ENCODE measurements at places on chromosomes 7 and 10.

DNA sequence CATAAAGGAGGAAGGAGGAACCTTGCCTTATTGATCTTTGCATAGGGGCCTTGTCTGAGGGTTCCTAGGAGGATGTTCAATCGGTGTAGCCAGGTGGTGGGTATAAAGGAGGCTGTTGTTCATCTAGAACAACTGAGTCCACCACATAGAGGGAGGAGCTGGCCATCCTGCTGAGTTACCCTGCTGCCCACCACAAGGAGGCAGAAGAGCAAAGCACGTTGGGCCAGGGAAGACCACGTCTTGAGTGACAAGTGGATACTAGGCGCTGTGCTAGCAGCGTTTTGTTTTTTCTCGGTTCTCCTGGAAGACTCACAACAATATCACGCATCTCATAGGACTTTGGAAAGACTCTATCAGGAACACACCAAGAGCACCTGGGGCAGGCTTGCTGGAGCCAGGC is 20.0 kb downstream of the FOXI2 start:
- DNase-seq: no peak

DNA sequence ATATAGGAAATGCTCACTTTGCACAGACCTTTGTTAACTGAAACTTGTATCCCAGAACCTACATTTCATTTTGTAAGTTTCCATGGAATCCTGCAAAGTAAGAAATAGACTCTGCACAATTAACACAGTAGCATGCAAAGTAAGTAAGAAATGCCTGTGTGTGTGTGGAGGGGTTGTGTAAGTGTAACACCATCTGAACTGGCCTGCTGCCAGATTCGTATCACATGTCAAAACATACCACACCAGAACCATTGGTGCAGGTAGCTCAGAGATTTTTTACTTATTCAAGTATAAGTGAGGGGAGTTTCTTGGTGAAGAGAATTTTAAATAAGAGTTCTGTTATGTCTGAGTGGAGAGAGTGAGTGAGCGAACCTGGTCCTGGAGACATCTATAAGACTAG is 17.9 kb upstream of the DDX21 start:
- no peak for DNase-seq

- no peak for DNase-seq
These were observed 123.0 kb downstream of the GPR85 start for GRCh38 chr7:112963634-112964033.

GRCh38 chr7:81300753-81301152 is 381.9 kb upstream of the SEMA3C start:
- DNase-seq: no peak

- no peak for DNase-seq
These were observed 336.8 kb downstream of the LRRTM3 start for GRCh38 chr10:67262675-67263074.

DNA sequence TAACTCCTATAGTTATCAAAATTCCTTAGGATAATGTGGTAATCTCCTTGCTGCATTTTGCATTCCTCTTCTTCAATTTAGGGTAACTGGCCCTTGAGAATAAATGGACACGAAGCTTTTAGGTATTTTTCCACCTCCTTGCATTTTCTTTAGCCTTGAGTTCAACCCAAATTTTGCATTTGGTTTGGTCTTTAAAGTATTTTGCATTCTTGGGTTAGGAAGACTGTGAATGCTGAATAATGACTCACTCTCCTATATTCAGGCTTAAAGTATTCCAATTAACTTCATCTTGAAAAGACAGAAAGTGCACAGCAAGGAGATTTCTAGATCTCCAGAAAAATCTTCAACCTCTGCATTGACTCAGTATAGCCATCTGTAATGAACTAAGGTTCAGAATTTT is 47.3 kb downstream of the TFPI2 start:
- no peak for DNase-seq

GRCh38 chr10:110349831-110350230 is 45.1 kb upstream of the SMNDC1 start:
- no peak for DNase-seq

DNA sequence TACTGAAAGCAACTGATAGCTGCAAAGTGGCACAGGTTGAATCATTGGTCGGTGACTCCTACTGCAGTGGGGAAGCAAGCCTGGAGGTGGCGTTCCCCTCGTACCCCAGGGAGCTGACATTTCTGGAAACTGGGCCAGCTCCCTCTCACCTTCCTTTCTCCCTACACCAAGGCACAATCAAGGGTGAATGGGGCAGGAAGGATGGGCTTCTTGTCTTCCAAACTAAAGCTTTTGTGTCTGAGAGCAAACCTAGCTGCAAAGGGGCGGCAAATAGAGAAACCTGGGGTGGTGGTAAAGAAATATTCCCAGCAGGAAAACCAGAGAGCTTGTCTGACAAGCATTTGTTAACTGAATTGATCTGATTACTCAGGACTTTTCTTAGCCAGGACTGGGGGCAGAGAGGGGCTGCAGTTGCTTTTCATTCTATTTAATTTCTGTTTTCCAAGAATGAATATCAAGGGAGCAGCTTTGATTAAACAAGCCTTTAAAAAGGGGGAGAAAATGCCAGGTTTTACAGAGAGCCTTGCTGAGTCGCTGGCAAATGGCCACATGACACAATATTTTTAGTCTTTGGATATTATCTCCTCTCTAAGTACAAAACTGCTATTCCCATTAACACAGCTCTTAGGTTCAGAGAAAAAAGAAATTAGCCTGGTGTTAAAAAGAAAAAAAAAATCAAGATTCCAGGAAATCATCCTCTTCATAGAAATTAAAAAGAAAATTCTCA is 27.8 kb downstream of the CDHR3 start:
- no peak for DNase-seq

DNA sequence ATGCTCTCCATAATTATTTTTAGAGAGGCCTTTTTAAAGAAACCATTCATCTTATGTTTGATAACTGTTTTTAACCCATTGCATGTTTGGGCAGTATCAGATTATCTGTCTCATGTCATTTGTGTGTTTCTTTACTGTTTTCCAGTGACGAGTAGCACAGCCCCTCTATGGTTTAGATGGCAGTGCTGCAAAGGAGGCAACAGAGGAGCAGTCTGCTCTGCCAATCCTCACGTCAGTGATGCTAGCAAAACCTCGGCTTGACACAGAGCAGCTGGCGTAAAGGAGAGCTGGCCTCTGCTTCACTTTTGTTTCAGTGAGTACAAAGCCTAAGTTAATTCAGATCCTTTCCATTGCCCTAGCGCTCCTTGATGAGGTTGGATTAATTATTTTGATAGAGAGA is 80.4 kb upstream of the GARIN1A start:
- no peak for DNase-seq

DNA sequence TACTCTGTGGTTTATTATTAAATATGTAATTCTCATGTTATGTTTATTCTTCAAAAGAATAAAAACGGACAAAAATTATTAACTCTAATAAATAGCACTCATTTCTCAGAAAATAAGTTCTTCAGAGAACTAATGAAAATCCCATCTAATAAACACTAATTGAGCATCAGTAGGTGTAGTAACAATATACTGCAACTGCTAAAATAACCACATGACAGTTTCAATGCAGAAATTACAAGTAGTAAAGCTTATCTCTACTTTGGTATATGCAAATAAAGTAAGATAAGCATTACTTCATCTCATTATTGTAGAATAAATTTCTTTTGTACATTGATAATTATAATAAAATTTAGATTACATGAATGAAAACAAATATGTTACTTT is 56.4 kb upstream of the DKK1 start:
- DNase-seq: no peak

DNA sequence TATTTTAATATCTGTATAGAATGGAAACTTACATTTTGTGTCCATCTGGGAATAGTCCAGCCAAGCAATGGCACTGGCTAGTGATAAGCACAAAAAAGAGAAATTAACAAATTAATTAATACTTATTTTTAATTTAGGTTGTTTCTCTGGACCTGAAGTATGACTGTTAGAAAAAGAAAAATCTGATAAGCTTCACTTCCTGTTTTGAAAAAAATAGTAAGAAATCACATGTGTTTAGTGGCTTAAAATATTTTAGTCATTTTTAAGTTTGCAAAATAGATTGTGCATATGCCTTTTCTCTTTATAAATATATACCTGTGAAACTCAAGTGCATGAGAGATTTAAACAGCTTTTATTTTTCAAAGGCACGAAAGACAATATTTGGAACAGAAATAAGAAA is 50.1 kb upstream of the CREB5 start:
- DNase-seq: no peak

DNA sequence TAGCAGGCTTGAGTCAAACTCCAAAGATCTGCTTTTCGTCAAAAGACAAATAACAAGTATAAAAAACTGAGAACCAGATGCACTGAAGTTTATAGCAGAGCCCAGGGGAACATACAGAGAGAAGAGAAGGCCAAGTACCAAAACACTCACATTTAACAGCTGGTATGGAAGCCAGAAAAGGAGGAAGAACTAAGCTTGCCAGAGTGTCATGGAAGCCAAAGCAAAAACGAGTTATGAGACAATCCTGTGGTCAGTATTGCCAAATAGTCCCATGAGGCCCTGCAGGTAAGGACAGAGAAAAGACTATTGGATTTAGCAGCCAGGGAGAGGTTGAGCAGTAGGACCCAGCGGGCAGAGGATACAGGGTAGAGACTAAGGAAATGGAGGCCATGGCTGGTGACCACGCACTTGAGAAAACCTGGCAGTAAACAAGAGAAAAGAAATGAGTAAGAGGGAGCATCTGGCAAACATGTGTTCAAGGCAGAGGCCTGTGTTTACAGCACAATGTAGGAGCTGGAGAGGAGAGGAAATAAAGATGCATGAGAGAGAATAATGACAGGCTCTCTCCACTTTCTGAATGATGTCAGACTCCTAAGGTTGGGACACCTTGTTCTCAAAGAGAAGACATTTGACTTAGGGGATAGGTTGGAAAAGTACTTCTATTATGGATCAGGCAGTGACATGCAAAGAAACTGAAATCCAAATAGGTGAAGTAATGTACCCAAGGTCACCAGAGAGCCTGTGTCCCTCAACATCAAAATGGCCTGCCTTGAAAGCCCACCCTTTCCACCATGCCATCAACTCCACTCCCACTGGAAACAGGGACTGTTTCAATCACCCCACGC is 9.1 kb downstream of the CREB3L2 start:
- DNase-seq: no peak

GRCh38 chr7:41773756-41774155 is 70.9 kb upstream of the INHBA start:
- no peak for DNase-seq

- DNase-seq: no peak
These were observed 123.6 kb downstream of the EMX2 start for GRCh38 chr10:117666166-117666565.

DNA sequence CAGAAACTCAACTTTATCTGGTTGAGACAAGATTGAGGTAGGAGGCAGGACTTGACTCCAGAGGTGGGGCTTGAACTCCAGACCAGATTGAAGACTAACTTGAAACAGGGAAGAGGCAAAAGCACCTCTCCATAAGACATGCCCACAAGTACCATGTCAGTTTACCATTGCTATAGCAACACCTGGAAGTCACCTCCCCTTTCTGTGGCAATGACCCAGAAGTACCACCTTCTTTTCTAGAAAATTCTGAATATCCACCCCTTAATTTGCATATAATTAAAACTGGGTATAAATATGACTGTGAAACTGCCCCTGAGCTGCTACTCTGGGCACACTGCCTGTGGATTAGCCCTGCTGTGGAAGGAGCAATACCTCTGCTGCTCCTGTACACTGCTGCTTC is 4.9 kb upstream of the TOMM7 start:
- DNase-seq: no peak

GRCh38 chr7:117283779-117284178 is 39.1 kb downstream of the WNT2 start:
- DNase-seq: no peak

DNA sequence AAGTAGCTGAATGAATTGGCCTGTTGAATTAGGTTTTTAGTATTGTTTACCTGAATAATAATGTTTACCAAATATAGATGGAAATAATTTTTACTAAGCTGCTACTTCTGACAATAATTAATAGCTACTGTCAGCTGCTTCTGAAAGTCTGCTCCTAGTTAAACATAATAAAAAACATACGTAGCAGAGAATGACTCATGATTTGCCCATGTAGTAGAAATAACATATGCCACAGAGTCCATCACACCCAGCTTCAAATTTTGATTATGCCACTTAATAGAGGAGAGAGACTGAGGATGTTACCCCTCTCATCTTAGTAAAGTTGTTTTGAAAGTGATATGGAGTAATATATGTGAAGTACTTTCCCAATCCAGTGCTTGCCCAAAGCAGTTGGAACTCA is 57.6 kb upstream of the MDFIC start:
- DNase-seq: no peak

DNA sequence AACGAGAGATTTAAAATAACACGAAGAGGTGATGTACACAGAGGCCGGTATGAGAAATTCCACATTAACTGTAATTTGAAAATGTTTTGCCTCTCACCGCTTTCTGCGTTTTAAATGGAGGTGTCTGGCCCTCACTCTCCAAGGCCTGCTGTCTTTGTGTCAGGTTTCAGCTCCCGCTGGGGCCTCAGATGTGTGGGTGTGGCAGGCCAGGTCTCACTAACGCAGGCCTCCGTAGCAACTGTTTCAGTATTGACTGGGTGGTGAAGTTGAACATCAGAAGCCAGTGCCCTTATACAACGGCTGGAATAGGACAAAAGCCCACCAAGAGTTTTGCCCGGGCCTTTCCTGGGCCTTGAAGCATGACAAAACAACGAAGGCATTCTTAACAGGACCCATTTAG is 303.1 kb downstream of the ADARB2 start:
- DNase-seq: no peak

- DNase-seq: no peak
These were observed 210.1 kb downstream of the KIAA1217 start for GRCh38 chr10:24419066-24419465.

DNA sequence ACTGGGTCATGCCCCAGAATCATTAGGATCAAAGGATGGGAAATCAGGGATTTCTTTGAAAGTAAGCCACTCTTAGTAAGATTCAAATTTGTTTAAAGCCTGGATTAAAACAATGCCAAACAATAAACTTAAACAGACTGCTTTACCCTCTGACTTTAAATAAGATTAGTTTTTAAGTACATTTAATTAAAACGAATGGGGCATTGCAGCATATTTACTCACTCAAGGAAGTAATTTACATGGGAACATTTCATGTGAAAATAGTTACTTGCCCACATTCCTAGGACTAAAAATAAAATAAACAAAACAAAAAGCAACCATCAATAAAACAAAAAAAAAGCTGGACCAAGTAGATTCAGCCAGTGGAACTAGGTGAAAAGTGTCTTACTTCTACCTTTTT is 7.8 kb downstream of the ABLIM1 start:
- DNase-seq: no peak

DNA sequence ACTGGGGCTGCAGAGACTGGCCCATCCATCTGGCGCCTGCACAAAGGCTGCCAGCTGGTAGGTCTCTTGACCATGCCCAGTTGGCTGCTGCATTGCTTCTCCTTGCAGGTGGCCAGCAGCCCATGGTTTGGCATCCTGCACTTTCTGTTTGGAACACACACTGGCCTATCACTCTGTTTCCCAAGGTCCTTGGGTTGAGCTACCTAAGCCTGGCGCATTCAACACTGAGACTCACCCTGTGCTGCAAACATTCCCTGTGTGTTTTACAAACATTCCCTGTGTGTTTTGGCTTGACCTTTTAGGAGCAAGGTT is 55.5 kb downstream of the TACR2 start:
- no peak for DNase-seq
